ENCODE measurements at places on chromosomes 5 and 9.

GRCh38 chr5:39968381-39968780 lies 543.6 kb upstream of the DAB2 start:
- no peak for DNase-seq

DNA sequence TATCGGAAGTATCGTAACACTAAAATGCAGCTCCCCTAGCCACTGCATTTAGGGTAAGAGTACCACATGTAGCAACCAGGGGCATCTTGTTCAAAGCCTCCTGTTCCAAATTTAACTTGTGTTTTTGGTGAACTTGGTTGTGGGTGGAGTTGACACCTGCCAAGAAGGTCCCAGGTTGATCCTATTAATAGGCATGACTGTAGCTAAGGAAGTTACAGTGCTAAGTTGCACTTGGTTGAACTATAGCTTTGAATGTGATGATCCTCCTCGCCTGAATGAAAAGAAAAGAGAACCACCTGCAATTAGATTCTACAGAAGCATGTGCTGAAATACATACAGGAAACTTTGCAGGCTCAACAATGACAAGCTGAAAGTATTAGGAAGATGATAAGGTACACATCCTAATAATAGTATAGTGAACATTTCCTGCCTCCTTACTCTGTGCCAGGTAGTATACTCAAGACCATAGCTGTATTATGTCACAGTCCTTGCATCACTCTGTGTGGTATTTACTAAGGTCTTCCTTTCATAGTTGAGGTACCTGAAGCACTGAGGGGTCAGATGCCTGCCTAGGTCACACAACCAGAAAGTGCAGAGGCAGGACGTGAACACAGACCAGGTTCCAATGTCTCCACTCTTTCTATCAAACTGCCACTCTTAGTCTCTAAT lies 64.5 kb upstream of the PIP5K1B start:
- DNase-seq, result no peak

GRCh38 chr5:81766611-81767010 lies 15.7 kb upstream of the SSBP2 start:
- DNase-seq, result no peak

GRCh38 chr5:39199335-39199734 lies 20.0 kb downstream of the FYB1 start:
- DNase-seq, result no peak

DNA sequence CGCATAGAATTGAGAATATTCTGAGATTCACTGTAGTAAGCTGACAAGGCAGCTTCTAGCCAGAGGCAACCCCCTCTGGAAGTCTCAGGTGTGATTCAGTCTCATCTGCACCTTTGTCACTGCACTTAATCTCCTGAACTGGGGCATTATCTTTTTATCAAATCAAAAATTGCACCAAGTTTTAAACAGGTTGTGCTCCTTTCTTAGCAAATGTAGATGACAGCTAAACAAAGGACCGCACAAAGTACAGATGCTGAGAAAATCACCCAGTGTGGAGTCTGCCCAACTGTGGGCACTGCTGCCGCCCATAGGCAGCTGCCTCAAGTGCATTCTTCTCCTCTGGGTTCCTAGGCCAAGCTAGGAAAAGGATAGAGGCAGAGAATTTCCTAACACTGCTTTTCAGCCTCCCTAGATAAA lies 51.1 kb downstream of the STARD4 start:
- DNase-seq, result no peak

- DNase-seq, result no peak
Observed at GRCh38 chr5:151180291-151180690, 22.7 kb upstream of the ANXA6 start.
